IMR-90 (cell line): ENCODE measurements at places on chromosomes 6 and 20. TPM values are rescaled to one million over a fixed set of nuclear protein-coding genes. Genes with fewer than 3 reads are reported as not detected.

TRIM40 gene
- not detected in 2 replicates for total RNA-seq

FAM83B gene
- total RNA-seq = under 0.01 and 0.18 TPM in 2 replicates

CLDN20 gene
- total RNA-seq = not detected in 2 replicates

TMC2 gene
- not detected in 2 replicates for total RNA-seq

TPD52L1 gene
- total RNA-seq = 10.2 and 10.8 TPM in 2 replicates

RNF182 gene
- 6.4 and 9.1 TPM in 2 replicates for total RNA-seq

SLC35F1 gene
- not detected in 2 replicates for total RNA-seq

GINS1 gene
- total RNA-seq = 6.6 and 12.2 TPM in 2 replicates

- H3K4me1 ChIP-seq = no peaks in the 10 kb centered on the region
- DNase-seq = no peak
- no peaks in the 10 kb centered on the region for H3K36me3 ChIP-seq
- H3K27me3 ChIP-seq = no peaks in the 10 kb centered on the region
- no peak overlapping the region for H3K4me3 ChIP-seq
Measured at GRCh38 chr6:71523548-71523947, 234.9 kb downstream of the OGFRL1 start.

DNA sequence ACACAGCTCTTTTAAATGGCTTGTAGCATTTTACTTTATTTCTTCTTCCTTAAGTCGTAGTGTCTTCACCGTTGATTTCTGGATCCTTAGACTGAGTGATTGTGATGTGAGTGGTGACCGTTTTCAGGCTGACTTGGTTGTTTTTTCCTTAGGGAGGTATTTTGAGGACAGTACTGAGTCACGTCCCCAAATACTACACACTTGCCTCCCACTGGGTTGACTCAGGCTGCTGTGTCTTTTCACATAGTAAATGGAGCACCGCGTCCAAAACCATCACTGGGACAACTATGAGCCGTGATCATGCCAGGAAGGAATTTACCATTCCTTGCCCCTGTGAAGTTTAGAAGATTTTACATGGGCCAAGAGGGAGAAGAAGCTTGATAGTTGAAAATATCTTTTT is 174.1 kb downstream of the FARS2 start:
- 0 out of 2 replicates have a peak, but pooled peaks cover 2% of the 10 kb centered on the region for H3K36me3 ChIP-seq
- no peaks in the 10 kb centered on the region for H3K27me3 ChIP-seq
- H3K4me3 ChIP-seq = no peak overlapping the region
- H3K27ac ChIP-seq = no peak overlapping the region
- no peaks in the 10 kb centered on the region for H3K4me1 ChIP-seq
- DNase-seq = peak; percentile 86

DNA sequence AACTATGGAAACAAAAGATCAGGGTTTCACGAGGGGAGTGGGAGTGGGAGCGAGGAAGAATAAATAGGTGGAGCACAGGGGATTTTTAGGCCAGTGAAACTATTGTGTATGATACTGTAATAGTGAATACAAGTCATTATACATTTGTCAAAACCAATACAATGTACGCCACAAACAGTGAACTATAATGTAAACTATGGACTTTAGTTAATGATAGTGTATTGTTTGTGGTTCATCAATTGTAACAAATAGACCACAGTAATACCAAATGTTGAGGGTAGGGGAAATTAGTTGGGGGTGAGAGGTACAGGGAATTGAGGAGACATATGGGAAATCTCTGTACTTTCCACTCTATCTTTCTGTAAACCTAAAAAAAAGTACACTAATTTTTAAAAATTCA is 218.4 kb downstream of the FRK start:
- H3K36me3 ChIP-seq = no peaks in the 10 kb centered on the region
- no peaks in the 10 kb centered on the region for H3K4me1 ChIP-seq
- DNase-seq = no peak
- no peaks in the 10 kb centered on the region for H3K27me3 ChIP-seq
- no peak overlapping the region for H3K27ac ChIP-seq
- H3K4me3 ChIP-seq = no peak overlapping the region

GRCh38 chr6:30508890-30509736 is 19.8 kb downstream of the HLA-E start:
- H3K27ac ChIP-seq = no peak overlapping the region
- DNase-seq = peak; percentile 51
- H3K36me3 ChIP-seq = no peaks in the 10 kb centered on the region
- no peaks in the 10 kb centered on the region for H3K27me3 ChIP-seq

- no peak for DNase-seq
- no peak overlapping the region for H3K4me3 ChIP-seq
- H3K27ac ChIP-seq = no peak overlapping the region
- no peaks in the 10 kb centered on the region for H3K36me3 ChIP-seq
Measured at GRCh38 chr20:46563170-46563859, 12.9 kb upstream of the OCSTAMP start.

DNA sequence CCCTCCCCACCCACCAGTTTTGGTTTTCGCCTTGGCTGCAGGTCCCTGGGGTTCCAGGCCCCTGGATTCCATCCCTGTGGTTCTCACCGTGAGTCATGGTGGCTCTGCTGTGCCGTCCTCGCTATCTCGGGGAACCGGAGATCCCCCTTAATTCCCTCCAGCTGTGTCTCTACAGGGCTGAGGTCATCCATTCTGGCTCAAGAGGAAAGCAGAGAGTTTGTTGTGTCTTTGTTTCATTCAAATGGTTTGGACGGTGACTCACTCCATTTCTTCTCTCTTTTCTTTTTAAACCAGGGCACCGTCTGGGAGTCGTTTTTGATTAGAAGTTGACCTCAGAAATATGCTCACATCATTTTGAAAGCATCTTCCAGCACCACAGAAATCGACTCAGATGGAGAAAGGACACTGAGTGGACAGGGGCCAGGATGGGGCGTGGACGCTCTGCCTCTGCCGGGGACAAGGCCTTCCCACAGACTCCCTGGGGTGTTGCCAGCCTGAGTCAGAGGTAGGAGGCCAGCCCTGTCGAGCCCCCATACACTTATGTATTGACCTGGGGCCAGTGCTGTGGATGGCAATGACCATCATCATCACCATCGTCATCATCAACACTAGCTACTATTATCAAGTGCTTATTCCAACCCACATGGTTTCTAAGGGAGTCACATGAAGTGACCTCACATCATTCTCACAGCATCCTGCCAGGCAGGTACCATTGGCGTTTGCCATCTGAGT is 176.2 kb downstream of the NFATC2 start:
- no peaks in the 10 kb centered on the region for H3K36me3 ChIP-seq
- no peak overlapping the region for H3K4me3 ChIP-seq
- DNase-seq = peak; percentile 100
- H3K4me1 ChIP-seq = peaks cover 21% of the 10 kb centered on the region

DNA sequence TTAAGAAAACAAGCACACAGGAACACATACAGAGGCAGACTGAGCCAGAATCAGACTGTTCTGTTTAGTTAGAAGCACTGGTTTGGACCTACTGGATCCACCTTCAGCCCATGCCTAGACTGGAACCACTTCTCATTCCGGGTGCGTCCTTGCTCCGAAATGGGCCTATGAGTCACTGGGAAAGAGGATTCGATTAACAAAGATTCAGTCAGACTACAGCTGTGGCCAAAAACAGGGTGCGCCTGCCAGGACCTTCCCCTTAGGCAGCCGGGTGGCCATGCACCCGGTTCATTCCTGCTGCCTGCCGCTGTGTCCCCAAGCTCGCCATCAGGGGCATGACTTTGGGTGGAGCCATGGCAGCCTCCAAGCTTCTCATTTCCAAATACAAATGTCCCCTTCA is 14.5 kb upstream of the KCNK5 start:
- no peak overlapping the region for H3K4me3 ChIP-seq
- no peaks in the 10 kb centered on the region for H3K27me3 ChIP-seq
- DNase-seq = no peak
- no peaks in the 10 kb centered on the region for H3K4me1 ChIP-seq

GRCh38 chr6:163617549-163617948 is 203.0 kb downstream of the QKI start:
- H3K4me3 ChIP-seq = no peak overlapping the region
- no peaks in the 10 kb centered on the region for H3K36me3 ChIP-seq
- H3K27me3 ChIP-seq = peaks cover 8% of the 10 kb centered on the region; the same call in 1 of the 2 replicates
- DNase-seq = no peak
- H3K27ac ChIP-seq = no peak overlapping the region
- peaks cover 2% of the 10 kb centered on the region; the same call in 1 of the 2 replicates for H3K4me1 ChIP-seq

GRCh38 chr20:6888736-6889395 is 121.4 kb downstream of the BMP2 start:
- H3K27ac ChIP-seq = no peak overlapping the region
- H3K27me3 ChIP-seq = no peaks in the 10 kb centered on the region
- H3K4me3 ChIP-seq = no peak overlapping the region
- no peaks in the 10 kb centered on the region for H3K4me1 ChIP-seq

DNA sequence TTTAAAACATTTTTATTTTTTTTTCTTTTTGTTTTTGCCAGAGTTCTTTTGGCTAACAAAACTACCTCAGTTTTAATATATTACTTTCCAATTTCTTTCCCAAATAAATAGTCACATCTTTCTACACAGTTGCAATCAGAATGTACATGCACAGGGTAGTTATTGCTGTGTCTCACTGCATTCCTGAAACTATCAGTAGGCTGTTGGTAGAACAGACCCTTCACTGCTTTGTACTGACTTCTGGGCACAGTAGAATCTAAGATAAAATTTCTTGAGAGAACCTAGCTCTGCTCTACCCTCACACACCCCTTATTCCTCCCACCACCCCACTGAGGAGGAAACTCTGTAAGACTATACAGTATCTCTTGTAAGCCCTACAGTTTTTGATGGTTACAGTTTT is 19.9 kb downstream of the TPX2 start:
- H3K4me3 ChIP-seq = no peak overlapping the region
- H3K27me3 ChIP-seq = no peaks in the 10 kb centered on the region
- H3K36me3 ChIP-seq = no peaks in the 10 kb centered on the region
- H3K4me1 ChIP-seq = peaks cover 19% of the 10 kb centered on the region
- H3K27ac ChIP-seq = peak overlapping the region; percentile 62; the same call in 1 of the 2 replicates

- H3K36me3 ChIP-seq = no peaks in the 10 kb centered on the region
- no peaks in the 10 kb centered on the region for H3K27me3 ChIP-seq
- H3K4me3 ChIP-seq = no peak overlapping the region
- H3K4me1 ChIP-seq = no peaks in the 10 kb centered on the region
Measured at GRCh38 chr6:19879663-19880062, 42.5 kb downstream of the ID4 start.

DNA sequence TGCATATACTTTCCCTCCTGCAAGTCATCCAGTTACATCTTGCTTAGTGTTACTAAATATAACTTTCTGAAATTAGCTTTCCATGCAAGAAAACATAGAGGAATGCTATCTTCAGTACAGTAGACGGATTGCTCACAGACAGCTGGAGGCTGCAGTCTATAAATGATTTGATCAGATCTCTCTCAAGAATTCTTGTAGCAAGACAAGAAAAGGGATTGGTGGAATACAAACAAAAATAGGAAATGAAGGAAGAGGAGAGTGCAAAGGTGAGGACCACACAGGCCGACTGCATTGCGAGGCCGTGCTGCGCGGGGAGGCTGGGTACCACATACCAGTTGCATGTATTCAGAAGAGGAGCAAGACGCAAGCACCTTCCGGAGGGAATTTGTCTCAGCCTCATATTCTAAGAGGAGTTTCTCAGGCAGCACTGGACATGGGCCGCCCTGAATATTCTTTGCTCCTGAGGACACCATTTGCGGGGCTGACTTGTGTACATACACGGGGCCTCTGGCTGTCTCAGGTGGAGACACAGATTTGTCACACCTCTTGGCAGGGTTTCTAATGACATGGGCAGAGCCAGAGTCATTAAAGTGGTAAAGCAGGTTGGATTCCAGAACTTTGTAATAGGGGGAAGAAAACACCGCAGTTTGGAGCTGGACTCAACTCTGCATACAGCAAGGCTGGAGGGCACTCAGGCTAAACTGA is 22.7 kb upstream of the KIF25 start:
- H3K4me3 ChIP-seq = no peak overlapping the region
- H3K27me3 ChIP-seq = peaks cover 2% of the 10 kb centered on the region; the same call in 1 of the 2 replicates
- no peaks in the 10 kb centered on the region for H3K36me3 ChIP-seq

DNA sequence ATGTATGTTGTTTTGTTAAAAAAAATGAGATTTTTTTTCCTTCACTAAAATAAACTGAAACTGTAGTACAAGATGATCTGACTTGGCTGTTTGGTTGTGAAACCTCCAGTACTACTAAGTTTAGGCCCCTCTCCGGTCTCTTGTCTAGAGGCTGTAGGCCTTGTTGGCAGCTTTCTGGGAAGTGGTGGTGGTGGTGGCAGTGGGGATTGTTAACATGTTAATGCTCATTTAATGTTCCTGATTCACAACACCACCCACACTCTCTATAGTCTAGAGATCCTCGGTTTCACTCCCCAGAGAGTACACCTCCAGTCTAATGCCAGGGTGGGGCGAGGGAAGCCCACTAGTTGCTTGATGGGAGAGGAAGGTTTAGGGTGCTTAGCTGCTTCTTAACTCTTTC is 24.1 kb downstream of the STK4 start:
- no peak overlapping the region for H3K4me3 ChIP-seq
- H3K4me1 ChIP-seq = peaks cover 10% of the 10 kb centered on the region
- no peak overlapping the region for H3K27ac ChIP-seq
- DNase-seq = no peak
- no peaks in the 10 kb centered on the region for H3K27me3 ChIP-seq

DNA sequence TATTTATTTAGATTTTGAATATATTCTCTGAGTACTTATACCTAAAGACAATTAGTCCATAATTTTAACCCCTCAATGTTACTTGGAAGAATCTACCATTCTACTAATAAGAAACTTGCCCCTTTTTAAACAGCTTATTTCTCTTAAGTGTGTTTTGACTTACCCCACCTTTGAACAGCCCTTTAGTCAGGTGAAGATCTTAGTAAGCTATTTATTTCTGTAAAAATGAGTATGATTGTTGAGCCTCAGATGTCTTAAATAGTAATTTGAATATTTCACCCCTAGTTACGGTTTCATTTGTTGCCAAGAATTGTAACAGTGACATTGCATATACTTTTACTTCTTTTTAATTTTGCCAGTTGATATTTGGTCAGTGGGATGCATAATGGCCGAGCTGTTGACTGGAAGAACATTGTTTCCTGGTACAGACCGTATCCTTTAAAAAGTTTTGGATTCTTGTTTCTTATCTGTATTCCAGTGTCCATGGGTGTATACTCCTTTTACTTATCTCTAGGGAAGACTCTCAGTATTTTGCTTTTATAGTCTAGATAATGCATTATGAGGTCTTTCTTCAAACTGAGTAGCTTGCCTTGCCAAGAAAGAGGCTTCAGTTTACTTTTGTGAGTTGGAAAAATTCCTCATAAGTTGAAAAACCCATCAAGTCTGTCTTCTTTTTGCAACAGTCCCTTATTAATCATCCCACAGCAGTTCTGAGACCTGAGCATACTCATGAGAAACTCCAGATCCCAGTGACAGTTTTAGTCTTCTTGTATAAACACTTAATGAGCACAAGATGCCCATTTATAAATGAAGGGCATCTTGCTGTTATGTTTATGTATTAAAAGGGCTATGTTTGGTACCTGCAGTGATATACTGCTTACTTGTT is 48.8 kb downstream of the MAPK14 start:
- no peaks in the 10 kb centered on the region; the same call in 1 of the 2 replicates for H3K4me1 ChIP-seq
- peaks cover 19% of the 10 kb centered on the region for H3K36me3 ChIP-seq
- no peaks in the 10 kb centered on the region for H3K27me3 ChIP-seq

GRCh38 chr6:137866200-137866913 is 702 bp upstream of the TNFAIP3 start:
- peaks cover 2% of the 10 kb centered on the region; the same call in 1 of the 2 replicates for H3K36me3 ChIP-seq
- no peak for DNase-seq

DNA sequence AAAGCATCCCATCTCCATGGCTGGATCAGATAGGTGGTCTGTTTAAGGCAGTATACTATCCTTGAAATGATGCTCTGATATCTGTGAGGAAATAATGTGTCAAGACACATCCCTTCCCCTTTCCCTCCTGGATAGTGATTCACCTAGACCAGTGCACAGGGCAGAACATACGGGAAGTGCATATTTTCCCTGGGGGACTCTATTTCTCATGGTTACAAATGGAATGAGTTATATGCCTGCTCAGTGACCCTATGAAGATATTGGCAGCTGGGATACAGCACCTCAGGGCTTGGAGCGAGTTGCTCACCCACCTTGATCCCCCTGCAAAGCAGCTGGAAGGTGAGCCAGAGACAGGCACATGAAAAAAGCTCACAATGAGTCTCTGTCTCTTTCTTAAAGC is 67.5 kb upstream of the PRL start:
- H3K27ac ChIP-seq = no peak overlapping the region
- no peaks in the 10 kb centered on the region for H3K27me3 ChIP-seq
- H3K36me3 ChIP-seq = no peaks in the 10 kb centered on the region
